Activated naive CD8-positive, alpha-beta T cell treated with anti-CD3 and anti-CD28 coated beads for 36 hours (primary cell): ENCODE measurements at places on chromosomes 12 and 14. TPM values are rescaled to one million over a fixed set of nuclear protein-coding genes. Genes with fewer than 3 reads are reported as not detected.
A peak's percentile ranks its signal among the peaks of the same experiment; 100 is the strongest.

GRCh38 chr14:52060080-52060479 lies 8.8 kb downstream of the NID2 start:
- no peaks in the 10 kb centered on the region for H3K36me3 ChIP-seq
- DNase-seq = no peak
- H3K27ac ChIP-seq = no peak overlapping the region
- H3K27me3 ChIP-seq = peaks cover 8% of the 10 kb centered on the region

DNA sequence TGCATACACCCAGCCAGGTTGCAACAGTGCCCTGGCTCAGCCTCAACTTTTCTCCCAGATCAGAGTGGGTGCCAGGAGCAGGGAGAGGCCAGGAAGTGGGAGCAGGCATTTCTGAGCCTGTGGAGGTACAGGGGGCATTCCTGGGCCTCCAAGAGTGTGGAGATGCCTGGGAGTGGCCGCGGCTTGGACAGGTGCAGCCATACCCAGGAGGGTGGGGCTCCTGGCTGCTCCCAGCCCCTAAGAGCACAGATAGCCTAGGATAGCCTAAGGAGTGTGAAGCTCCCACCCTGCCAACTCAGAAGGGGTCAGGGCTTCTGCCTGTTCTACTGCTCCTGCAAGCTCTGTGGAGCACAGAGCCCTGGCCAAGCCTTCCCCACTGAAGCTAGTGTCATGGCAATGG lies 543.4 kb downstream of the RPL10L start:
- no peak overlapping the region for H3K4me3 ChIP-seq
- no peak overlapping the region for H3K27ac ChIP-seq
- DNase-seq = no peak
- no peaks in the 10 kb centered on the region for H3K4me1 ChIP-seq
- H3K36me3 ChIP-seq = no peaks in the 10 kb centered on the region

DNA sequence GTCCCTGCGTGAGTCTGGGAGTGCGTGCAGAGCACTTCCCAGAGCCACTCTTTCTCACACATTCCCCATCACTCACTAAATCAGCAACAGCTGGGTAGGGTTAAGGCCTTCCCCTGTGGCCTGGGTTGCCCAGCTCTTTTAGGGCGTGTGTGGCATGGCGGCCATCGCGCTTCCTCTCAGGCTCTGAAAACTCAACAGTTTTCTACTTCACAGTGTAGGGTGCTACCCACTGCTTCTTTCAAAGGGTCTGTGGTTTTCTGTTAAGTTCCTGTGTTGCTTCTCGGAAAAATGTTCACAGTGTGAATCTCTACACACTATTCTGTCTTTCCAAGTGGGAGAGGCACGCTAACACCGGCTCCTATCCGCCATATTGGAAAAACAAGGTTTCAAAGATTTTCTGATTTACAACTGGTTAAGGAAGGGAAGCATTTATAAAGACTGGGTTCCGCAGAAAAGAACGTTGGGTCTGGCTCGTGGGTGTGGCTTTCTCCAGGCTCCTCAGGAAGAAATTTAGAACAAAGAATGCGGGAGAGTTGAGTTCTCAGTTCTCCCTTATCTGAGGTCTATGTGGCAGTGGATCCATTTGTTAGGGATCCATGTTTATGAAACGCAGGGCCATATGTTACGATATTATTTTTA lies 34.9 kb upstream of the AEBP2 start:
- H3K4me1 ChIP-seq = peaks cover 12% of the 10 kb centered on the region
- H3K4me3 ChIP-seq = peak overlapping the region; percentile 59
- no peaks in the 10 kb centered on the region for H3K27me3 ChIP-seq
- peaks cover 10% of the 10 kb centered on the region for H3K36me3 ChIP-seq

- H3K4me1 ChIP-seq = peaks cover 54% of the 10 kb centered on the region
- no peak overlapping the region for H3K4me3 ChIP-seq
- H3K36me3 ChIP-seq = peaks cover 36% of the 10 kb centered on the region
- DNase-seq = no peak
- peak overlapping the region; percentile 61 for H3K27ac ChIP-seq
- no peaks in the 10 kb centered on the region for H3K27me3 ChIP-seq
Observed at GRCh38 chr12:46547421-46548354, 175.1 kb upstream of the SLC38A2 start.

GRCh38 chr12:121255433-121255832 lies 41.1 kb downstream of the CAMKK2 start:
- H3K27me3 ChIP-seq = no peaks in the 10 kb centered on the region
- H3K4me3 ChIP-seq = no peak overlapping the region
- no peak for DNase-seq
- peaks cover 49% of the 10 kb centered on the region for H3K36me3 ChIP-seq

DNA sequence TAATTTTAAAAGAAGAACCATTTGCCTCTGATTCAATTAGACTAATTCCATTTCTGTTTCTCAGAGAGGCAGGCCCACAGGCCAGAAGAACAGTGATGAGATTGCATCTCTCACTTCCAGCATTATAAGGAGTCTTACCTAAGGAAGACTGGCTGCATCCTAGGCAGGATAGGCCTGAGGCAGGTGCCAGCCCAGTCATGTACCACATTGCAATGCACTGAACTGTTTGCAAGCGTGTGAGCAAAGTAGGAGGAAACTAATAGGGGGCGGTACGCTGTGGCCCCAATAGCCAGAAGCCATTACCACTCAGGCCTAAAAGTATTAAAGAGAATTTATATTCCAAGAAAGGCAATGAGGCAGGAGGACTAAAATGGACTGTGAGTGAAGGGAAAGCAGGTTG lies 12.1 kb upstream of the CNIH1 start:
- H3K27ac ChIP-seq = no peak overlapping the region
- H3K27me3 ChIP-seq = no peaks in the 10 kb centered on the region
- DNase-seq = no peak
- no peak overlapping the region for H3K4me3 ChIP-seq
- H3K36me3 ChIP-seq = no peaks in the 10 kb centered on the region

DNA sequence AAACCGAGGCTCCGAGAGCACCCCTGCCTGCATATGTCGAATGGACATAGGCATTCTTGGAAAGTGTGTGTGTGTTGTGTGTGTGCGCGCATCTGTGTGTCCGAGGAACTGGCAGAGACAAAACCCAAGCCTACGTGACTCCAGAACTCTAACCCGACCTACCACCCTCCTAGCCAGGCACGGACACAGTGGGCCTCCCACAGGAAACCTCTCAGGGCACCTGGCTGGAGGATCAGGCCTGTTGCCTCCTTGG lies 556 bp upstream of the PGF start:
- H3K4me3 ChIP-seq = no peak overlapping the region
- H3K27ac ChIP-seq = no peak overlapping the region
- H3K27me3 ChIP-seq = peaks cover 14% of the 10 kb centered on the region
- no peak for DNase-seq

GRCh38 chr14:85915711-85916110 lies 385.8 kb downstream of the FLRT2 start:
- H3K36me3 ChIP-seq = no peaks in the 10 kb centered on the region
- peaks cover 8% of the 10 kb centered on the region for H3K27me3 ChIP-seq
- no peak overlapping the region for H3K27ac ChIP-seq
- no peaks in the 10 kb centered on the region for H3K4me1 ChIP-seq
- DNase-seq = no peak
- no peak overlapping the region for H3K4me3 ChIP-seq

DNA sequence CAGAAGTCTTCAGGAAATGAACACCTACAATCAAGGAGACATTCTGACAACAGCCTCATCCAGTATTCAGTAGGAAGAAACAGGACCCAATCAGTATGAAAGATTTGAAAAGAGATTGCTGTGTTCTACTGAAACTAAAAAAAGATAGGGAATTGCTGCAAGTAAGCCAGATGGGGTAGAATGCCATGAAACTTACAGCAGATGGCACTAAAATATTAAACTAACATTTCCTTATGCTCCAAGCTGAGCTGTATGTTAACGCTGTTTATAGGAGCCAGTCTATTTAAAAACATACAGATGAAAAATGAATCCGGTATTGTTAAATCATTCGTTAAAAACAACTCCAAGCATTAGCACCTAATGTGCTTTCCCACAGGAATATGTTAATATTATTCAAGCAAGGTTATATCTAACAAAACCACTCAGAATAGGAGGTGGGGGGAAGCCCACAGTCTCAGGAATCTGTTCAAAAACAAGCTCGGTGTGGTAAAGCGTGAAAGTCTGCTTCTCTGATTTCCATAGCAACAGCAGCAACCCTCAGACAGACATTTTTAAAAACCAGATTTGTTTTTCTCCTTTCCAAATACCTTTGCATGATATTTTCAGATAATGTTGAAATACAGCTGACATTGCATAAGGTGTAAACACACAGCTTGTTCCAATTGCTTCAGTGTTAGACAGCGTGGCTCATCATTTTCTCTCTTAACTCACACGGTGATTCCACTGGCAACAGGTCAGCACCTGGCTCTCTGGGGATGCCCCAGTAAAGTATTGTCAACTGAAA lies 131.4 kb upstream of the CCDC175 start:
- no peaks in the 10 kb centered on the region for H3K4me1 ChIP-seq
- no peaks in the 10 kb centered on the region for H3K36me3 ChIP-seq
- peaks cover 15% of the 10 kb centered on the region for H3K27me3 ChIP-seq
- no peak overlapping the region for H3K27ac ChIP-seq
- H3K4me3 ChIP-seq = no peak overlapping the region

GRCh38 chr12:38633511-38633910 lies 271.9 kb downstream of the CPNE8 start:
- no peak overlapping the region for H3K4me3 ChIP-seq
- H3K27ac ChIP-seq = no peak overlapping the region
- no peaks in the 10 kb centered on the region for H3K27me3 ChIP-seq
- DNase-seq = no peak
- no peaks in the 10 kb centered on the region for H3K4me1 ChIP-seq
- H3K36me3 ChIP-seq = no peaks in the 10 kb centered on the region

DNA sequence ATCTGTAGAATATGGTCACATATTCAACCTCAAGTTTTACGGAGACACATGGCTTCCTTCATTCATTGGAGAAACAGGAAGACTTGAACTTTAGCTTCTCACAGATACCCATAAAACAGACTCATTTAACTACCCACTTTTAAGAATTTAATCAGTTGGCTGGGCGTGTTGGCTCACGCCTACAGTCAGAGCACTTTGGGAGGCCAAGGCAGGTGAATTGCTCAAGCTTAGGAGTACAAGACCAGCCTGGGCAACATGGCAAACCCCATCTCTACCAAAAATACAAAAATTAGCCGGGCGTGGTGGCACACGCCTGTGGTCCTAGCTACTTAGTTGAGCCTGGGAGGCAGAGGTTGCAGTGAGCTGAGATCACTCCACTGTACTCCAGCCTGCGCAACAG lies 64.7 kb upstream of the STAC3 start:
- H3K4me3 ChIP-seq = no peak overlapping the region
- H3K36me3 ChIP-seq = peaks cover 2% of the 10 kb centered on the region
- H3K27ac ChIP-seq = no peak overlapping the region
- no peaks in the 10 kb centered on the region for H3K27me3 ChIP-seq
- DNase-seq = no peak
- peaks cover 4% of the 10 kb centered on the region for H3K4me1 ChIP-seq

PRIMA1 gene
- total RNA-seq = not detected

ACVR1B gene
- total RNA-seq = 9.9 TPM

LMNTD1 gene
- total RNA-seq = not detected

ZNF891 gene
- total RNA-seq = 1.4 TPM

KCNA1 gene
- 0.04 TPM for total RNA-seq

CD4 gene
- total RNA-seq = 2.5 TPM

LRRK2 gene
- total RNA-seq = 0.21 TPM

PFKM gene
- 65.4 TPM for total RNA-seq

MAP1LC3B2 gene
- total RNA-seq = 1.7 TPM
